Stimulated activated naive CD4-positive, alpha-beta T cell (primary cell): ENCODE measurements at places on chromosomes 7 and 10.

DNA sequence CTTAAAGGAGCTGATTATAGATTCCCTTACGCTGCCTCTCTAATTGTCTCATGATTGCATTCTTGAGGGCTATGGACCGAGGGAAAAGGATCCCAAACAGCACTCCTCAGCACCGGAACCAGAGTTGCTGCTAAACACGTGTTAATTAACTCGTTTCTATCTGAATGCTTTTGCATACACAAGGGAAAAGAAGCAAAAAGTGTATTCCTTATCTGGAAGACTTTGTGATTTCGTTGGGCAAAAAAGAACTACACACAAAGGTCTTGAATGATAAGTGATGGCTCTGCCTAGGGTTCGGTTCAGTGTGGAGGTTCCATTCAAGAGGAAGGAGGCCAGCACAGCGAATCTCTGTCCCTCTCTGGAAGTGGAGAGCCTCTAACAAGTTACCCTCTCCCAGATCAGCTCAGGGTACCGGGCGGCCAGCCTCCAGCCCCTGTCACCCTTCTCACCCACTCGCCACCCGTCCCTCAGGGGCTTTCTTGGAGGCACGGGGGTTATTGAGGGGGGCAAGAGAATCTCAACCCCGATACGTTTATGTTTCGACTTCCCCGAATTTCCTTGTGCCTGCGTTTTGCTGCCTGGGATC, 515 bp upstream of the SLC4A2 start:
- DNase-seq = no peak

DNA sequence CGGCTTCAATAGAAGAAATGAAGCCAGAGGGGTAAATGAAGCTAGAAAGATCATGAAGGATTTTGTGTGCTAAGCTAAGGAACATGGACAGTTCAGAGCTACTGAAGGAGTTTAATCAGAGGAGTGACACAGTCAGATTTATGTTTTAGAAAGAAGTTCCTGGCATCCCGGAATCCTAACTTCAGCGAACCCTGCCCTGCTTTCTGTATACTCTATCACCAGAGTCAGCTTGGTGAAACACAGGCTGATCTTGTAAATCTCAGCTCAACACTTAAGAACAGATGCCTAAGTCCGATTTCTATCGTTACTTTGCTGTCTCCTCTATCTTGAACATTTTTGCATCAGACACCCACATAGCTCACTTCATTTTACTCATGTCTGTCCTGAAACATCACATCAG, 9.1 kb downstream of the AHR start:
- no peak for DNase-seq

GRCh38 chr7:74373536-74373935, 80.2 kb upstream of the GTF2IRD1 start:
- no peak for DNase-seq

DNA sequence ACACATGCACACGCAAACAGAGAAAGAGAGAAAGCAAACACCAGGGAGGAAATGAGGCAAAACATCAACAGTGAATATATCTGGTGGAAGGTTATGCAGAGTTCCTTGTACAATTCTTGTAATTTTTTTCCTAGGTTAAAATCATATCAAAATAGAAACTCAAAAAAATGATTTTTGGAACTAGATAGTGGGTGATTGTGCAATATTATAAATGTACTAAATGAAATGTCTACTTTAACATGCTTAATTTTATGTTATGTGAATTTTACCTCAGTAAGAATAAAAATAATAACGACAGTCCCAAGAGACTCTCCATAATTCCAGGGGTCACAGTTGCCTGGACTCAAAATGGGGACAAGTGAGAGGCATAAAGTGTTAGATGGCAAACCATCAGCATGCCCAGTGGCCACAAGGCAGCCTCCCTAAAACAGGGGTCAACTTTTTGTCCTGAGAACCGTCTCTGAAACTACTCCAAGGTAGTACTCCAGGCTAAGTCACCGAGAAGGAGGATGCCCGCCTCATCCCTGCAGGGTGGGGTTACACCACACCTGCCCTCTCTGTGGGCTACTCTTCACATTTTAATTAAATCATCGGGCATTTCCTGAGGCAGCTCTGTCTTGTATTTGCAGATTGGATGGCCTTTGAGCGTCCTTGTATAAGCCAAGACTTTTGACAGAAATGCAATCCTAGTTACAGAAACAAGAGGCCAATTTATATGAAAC, 267.7 kb downstream of the ELMO1 start:
- DNase-seq = no peak

GRCh38 chr7:34438436-34438835, 219.6 kb upstream of the NPSR1 start:
- no peak for DNase-seq

DNA sequence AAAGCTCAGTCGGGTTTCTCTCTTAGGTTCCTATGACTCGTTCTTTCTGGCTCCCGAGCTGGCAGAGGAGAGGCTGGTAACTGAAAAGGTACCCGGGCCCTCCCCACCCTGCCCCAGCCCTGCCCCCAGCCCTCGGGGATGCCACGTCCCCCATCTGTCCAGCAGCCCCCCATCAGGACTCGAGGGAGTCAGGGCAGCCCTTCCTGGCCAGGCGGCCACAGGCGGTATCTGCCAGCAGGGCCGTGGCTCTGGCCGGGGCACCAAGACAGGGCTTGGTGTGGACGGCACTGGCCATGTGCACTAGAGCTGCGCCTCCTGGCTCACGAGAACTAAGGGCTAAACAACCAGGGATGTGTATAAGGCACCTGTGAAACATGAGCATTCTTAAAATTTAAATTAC, 29.7 kb downstream of the KNDC1 start:
- DNase-seq = no peak

DNA sequence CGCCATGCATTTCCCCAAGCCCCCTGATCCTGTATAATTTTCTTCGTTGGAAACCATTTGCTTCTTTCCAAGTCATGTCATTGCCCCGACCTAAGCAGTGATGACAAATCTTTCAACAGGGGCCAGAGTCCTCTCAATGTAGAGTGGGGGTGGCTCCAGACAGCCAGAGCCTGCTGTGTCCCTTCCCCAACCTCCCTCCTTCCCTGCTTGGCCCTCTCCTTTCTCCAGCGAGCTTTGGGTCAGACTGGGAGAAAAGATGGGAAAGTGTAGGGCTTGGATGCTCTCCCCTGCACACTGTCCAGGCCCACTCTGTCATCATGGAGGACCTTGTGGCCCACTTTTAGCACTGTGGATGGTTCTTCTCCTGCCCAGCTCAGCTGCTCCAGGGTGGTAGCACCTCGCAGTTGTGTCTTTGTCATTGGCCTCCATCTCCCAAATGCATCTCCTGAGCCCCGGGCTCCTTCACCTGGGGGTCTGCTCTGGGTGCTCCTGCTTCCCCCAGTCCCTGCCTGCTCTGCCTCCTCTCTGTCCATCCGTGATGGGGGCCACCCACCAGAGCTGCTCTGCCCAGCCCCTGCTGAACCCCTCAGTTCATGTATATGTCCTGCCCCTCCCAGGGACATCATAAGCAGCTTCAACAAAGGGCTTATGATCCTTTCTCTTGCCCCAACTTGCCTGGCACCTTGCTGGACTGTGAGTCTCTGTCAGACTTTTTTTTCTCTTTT, 37.5 kb downstream of the BTBD16 start:
- no peak for DNase-seq

- DNase-seq = no peak
These were observed 239.5 kb downstream of the KIAA1217 start for GRCh38 chr10:24448351-24448999.

DNA sequence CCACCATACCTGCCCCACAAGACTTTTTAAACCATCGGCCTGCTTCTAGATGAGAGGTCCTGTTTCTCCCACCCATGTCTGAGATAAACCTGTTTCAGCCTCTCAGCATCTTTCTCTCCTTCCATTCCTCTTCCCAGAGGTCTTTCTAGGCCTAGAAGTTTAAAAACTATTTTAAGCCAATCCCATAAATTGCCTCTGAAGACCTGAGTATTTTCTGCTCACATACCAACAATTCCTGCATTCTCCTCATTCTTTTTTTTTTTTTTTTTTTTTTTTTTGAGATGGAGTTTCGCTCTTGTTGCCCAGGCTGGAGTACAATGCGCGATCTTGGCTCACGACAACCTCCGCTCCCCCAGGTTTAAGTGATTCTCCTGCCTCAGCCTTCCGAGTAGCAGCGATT, 262.9 kb upstream of the AUTS2 start:
- DNase-seq = no peak

DNA sequence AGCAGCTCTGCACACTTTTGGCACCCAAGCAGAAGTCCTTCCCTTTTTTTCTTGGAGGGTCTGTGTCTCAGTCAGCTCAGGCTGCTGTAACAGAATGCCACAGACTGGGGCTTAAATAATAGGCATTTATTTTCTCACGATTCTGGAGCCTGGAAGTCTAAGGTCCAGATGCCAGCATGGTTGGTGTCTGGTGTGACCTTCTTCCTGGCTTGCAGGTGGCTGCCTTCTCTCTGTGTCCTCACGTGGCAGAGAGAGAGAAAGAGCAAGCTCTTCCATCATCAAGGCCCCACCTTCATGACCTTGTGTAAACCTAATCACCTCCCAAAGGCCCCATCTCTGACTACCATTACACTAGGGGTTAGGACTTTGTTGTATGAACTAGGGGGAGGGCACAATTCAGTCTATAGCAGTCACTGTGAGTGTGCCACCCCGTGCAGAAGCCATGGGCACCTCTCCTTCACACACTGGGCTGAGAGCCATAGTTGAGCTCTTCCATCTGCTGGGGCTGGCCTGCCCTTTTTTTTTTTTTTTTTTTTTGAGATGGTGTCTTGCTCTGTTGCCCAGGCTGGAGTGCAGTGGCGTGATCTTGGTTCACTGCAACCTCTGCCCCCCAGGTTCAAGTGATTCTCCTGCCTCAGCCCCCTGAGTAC, 80.3 kb downstream of the OAT start:
- DNase-seq = no peak

DNA sequence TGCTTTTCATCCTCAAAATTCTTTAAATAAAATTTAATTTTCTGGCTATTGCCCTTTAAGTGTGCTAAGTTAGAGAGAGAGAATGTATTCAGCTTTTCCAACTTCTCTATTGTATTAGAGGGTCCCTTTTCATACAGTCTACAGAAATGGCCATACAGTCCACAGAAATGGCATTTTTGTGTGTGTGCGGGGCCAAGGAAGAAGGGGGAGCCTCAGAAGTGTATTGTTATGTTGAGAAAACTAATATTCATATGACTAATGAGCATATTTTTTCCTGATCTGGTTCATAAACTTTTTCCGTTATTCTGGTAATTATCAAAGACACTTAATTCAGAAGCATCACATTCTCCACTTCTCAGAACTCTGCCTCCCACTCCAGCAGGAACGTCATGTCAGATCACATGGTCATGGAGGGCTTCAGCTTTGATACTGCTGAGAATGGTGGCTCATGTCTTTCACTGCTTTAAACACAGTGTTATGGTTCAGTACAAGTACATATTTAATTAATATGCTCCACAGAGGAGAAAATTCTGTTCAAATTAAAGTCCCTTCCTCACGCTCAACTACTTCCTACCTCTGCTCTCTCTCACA, 37.1 kb downstream of the ELMO1 start:
- DNase-seq = no peak

- no peak for DNase-seq
These were observed 15.8 kb upstream of the CPA1 start for GRCh38 chr7:130364451-130364850.

GRCh38 chr10:22379059-22379458, 33.8 kb downstream of the SPAG6 start:
- DNase-seq = no peak

DNA sequence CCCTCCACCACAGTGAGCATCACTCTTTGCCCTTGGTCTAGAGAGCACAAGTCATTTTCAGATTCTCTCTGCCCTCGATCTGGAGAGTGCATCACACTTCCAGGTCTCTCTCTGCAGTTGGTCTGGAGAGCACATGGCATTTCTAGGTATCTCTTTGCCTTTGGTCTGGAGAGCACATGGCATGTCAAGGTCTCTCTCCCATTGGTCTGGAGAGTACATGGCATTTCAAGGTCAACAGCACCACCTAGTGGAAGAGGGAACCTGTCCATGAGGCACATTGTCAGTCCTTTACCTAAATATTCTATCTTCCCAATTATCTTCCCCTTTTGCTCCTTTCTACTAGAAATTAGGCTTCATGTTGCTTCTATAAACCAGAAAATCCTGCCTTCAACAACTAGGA, 1139.4 kb downstream of the XPNPEP1 start:
- DNase-seq = no peak

GRCh38 chr7:66110856-66111255, 3.8 kb upstream of the CRCP start:
- DNase-seq = no peak

GRCh38 chr10:5760515-5760914, 52.7 kb downstream of the GDI2 start:
- DNase-seq = no peak

DNA sequence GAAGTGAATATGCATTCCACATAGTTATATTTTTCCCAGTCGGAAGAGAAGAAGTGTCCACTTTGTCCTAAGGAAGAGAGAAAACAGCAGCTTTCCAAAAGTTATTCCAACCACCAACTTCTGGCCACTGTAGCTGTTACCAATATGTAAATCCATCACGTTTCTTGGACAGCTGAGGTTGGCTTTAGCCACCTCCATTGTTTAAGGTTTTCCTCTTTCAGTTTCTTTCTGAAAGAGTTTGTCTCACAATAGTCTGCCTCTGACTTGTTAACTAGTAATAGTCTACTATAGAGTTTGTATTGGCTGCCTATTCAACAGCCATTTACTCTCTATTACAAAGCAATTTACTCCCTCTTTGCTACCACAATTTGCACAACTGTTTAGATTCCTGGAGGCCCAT, 457.6 kb upstream of the LRRN3 start:
- DNase-seq = no peak

GRCh38 chr7:116213361-116214130, 3.2 kb downstream of the TES start:
- no peak for DNase-seq

- no peak for DNase-seq
These were observed 578.2 kb downstream of the PARD3 start for GRCh38 chr10:34236931-34237330.

- no peak for DNase-seq
These were observed 292.9 kb upstream of the BMPER start for GRCh38 chr7:33612442-33612841.
